ENCODE measurements at places on chromosomes 7 and 10.

DNA sequence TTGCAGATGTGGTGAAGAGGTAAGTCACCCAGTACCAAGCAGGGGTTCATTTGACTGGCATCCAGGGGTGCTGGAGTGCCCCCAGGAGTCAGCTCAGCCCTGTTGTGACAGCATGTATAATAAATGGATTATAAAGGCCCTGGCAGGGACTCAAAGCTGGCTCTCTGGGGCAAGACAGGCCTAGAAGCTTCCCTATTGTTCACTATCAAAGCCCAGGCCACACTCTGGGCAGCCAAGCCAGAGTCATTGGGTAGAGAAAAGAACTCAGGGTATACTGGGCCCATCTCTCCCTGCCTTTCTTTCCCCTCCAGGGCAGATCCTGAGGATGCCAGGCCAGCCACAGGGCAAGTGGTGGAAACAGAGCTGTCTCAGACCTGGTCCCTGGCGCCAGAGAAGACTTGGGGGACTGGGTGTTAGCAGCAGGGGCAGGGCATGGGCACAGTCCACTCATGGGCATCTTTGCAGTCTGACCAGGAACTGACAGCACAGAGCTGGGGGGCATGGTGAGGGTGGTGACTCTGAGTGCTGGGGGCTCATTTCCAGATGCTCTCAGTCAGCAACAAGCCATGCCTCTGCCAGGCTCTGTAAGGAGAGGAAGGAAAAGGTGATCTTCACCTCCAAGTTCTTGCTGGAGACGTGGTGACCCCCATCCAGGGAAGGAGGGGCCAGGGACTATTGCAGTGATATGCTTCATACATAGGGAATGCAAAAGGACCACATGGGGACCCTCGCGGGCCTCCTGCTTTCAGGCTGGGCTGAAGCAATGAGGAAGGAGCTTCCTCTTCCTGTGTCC lies 11.7 kb downstream of the RBP3 start:
- no peak for DNase-seq

DNA sequence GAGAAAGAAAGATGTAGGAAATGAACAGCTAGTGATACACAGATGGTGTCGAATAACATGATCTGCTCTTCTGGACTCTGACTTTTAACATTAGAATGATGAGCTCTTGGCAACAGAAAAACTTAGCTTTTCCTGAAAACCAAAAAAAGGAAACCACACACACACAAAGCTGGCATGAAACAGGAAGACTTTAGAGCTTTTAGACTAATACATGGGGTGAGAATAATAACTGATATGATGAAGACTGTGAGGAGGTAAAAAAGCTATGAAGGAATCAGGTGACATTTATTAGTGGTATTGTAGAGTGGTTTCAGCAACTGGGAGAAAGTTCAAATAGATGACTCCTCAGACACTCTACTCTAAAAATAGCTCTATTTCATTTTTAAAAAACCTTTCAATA lies 491.9 kb downstream of the PARD3 start:
- DNase-seq, result no peak

GRCh38 chr7:150330211-150330885 lies 7.0 kb upstream of the ACTR3C start:
- no peak for DNase-seq

- no peak for DNase-seq
Observed at GRCh38 chr7:13028036-13028824, 340.8 kb downstream of the ARL4A start.

DNA sequence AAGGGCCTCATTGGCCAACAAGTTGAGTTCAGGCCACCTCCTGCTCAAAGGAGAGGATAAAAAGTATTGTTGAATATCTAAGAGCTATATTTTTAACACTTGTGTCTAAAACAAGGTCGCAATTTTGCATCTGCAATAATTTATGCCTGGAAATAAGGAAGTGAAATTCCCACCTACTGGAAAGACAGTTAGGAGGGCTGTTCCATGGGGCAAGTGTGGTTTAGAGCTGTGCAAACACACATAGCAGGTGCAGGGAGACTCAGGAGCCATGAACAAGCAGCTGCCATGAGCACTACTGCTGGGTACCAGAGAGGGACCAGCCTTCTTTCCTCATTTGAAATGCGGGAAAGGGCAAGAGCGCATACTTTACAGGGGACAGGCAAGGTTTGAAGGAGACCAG lies 35.5 kb upstream of the IKZF1 start:
- DNase-seq, result no peak

GRCh38 chr7:83658126-83658525 lies 9.2 kb upstream of the SEMA3E start:
- no peak for DNase-seq

- no peak for DNase-seq
Observed at GRCh38 chr10:131354380-131354779, 42.9 kb upstream of the TCERG1L start.

DNA sequence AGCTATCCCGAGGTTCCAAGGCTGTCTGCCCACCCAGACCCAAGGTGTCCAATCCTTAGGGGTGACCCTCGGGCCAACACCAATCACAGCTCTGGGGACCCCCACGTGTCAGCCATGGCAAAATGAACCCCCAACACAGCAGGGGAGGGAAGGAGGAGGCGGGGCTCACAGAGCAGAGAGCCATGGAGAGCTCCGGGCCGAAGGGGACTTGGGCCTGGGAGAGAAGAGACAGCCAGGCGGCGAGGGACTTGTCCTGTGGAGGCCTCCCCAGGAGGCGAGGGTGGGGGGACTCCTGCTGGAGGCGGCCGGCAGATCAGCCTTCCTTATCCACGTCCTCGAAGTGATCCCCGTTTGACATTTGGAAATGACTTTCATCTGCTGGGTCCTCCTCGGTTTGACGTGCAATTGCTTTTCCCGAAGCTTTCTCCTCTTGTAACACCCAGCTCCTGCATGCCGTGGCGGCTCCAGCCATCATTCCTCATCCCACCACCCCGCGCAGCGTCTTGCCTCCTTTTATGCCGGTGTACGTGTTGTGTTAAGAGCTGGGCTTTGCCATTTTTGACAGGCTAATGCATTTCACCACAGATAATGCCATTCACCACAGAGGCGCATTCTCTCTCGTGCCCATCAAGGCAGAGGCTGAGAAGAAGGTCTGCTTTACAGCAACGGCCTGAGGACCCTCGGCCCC lies 337.4 kb downstream of the DNAJB6 start:
- no peak for DNase-seq

DNA sequence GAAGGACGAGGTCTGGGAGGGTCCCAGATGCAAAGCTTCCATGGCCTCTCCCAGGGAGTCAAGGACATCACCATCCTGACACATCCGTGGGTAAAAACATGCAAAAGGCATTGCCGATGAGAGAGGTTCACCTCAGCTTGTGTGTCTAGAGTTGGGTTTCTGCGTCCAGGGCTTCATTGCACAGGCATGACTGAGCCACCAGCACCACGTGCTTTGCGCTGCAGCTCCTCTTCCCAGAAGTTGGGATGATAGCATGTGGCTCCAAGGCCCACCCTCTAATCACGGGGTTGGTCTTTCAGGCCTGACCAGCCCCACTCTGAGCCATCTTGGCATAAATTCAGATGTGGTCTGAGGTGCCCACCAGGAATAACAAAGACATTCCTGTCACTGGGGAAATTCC lies 7.1 kb upstream of the RASGEF1A start:
- no peak for DNase-seq

GRCh38 chr7:78578686-78579085 lies 780.1 kb downstream of the PHTF2 start:
- DNase-seq, result no peak

DNA sequence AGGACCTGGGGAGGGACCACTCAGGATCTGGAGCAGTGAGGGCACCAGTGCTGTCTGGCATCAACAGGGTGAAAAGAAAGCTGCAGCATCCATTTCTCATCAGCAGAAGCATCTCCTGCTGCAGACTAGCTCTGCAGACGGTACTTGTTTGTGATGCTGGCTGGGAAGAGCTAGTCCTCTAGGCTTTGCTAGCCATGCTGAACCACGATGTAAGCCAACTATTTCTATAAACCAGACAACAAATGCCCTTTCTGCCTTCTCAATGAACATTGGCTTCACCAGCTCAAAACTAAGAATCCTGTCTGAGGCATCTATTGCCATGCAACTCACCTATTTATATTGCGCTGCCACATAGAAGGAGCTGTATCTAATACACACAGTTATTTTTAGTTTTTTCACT lies 65.6 kb downstream of the CTTNBP2 start:
- DNase-seq, result no peak

GRCh38 chr10:67015225-67015624 lies 89.4 kb downstream of the LRRTM3 start:
- no peak for DNase-seq

DNA sequence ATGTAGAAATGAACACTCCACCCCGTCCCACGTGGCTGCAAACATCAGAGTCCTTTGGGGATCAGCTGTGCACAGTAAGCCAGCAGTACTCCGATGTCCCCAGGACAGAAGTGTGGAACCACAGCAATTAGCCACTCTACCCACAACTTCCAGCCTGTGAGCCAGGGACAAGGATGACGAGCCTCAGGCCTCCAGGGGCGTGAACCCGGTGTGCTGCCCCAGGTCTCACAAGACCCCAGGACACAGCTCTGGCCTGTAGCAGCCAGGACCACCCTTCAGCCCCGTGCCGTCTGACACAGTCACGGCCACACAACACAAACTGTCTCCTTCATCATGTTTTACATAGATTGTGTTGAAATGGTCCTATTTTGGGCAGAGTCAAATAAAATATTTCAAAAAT lies 113.0 kb upstream of the DIP2C start:
- DNase-seq, result no peak

DNA sequence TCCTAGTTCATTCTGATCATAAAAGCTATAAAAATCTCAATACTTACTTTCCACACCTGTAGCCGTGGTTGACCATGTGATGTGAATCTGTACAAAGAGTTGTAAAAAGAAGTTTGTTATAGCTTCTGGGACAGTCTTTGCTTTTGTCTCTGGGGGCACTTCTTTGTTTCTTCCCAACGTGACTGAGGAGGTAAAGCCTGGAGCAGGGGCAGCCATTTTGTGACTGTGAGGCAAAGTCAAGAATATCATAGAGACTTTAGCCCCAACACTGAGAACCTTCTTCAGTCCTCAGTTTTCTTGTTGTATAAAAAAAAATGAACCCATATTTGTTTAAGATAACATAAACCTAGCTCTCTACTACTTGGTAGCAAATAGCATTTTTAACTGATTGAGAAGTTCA lies 29.4 kb upstream of the LYZL1 start:
- DNase-seq, result no peak

DNA sequence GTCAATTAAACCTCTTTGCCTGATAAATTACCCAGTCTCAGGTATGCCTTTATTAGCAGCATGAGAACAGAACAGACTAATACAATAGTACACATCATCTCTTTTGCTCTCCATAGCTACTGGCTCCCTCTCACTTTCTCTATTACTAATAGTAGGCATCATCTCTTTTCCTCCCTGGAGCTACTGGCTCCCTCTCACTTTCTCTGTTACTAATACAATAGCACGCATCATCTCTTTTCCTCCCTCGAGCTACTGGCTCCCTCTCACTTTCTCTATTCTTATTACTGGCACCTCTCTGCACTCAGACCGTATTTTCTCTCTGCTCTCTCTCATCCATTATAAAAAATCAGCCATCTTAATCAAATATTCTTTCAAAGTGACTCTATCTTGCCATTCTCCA lies 37.1 kb downstream of the SLC25A13 start:
- DNase-seq, result no peak

DNA sequence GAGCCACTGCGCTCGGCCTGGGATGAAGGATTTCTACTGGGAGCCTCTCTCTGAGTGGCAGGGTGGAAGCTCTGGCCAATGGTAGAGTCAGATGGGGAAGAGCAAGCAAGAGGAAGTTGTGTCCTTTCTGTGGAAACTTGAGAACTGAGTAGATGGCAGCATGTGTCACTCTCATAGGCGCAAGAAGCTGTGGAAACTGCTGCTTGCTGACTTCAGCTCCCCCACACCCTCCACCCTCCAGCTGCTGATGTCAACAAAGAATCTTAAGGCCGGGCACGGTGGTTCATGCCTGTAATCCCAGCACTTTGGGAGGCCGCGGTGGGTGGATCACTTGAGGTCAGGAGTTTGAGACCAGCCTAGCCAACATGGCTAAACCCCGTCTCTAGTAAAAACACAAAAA lies 39.8 kb upstream of the SRGN start:
- DNase-seq, result no peak

- DNase-seq, result no peak
Observed at GRCh38 chr7:87475359-87476178, at the start of gene ABCB4. TSS of gene ABCB4 (minus strand) at chr7:87475680. CDS start at chr7:87475465, 215 bp downstream.

- DNase-seq, result no peak
Observed at GRCh38 chr7:43868181-43868580, 1.1 kb downstream of the MRPS24 start.

DNA sequence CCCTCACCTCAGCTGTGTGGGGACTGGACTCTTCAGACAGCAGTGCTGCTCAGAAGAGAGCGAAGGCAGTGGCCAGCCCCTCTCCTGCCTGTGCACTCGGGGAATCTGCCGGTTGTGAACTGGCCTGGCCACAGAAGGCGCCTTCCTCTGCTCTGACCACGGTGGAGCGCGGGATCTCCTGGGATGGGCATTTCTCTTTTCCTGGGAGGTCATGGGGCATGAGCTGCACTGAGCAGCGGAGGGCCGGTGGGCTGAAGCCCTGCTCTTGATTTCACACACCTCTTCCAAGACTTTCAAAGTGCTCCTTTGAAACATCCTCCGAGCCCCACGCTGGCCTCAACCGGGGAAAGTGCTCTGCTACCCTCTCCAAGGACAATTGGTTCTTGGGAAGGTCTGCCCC lies 125.6 kb upstream of the FAM20C start:
- no peak for DNase-seq

DNA sequence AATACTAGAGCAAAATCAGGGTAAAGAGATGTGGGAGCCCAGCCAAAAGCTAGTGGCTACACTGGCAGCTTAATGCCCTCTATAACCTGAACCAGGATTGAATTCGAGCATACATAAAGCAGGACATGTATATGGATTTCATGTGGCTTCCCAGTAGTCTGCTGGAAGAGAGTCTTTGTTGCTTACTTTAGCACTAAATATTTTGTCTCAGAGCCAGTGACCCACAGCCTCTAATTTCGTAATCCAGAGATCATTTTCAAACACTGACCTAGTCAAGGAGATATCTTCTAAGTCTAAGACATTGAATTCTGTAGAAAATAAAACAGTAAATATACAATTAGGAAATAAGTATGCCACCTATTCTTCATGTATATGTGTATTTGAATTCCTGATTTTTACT lies 64.2 kb upstream of the GNAI1 start:
- no peak for DNase-seq

- no peak for DNase-seq
Observed at GRCh38 chr10:79230328-79230830, 116.9 kb upstream of the PPIF start.

DNA sequence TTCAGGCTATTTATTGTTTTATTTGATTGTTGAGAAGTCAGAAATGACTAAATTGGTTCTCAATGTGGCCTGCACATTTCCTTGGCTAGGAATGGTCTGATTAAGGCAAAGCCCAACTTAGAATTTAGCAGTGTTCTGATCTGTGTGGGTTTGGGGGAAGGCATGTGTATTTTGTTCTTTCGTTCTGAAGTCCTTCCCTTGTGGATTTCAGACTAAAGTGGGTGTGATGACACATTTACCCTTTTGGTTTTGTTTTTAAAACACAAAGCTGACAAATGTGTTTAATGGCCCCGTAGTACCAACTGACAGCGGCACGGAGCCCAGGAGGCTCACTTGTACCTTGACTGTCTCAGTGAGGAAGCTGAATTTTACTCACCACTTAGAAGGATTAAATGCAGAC lies 452.3 kb upstream of the GALNT17 start:
- DNase-seq, result no peak

GRCh38 chr10:76088008-76088407 lies 656.6 kb downstream of the LRMDA start:
- no peak for DNase-seq
